ENCODE measurements at places on chromosomes 2 and 18. TPM values are rescaled to one million over a fixed set of nuclear protein-coding genes. Genes with fewer than 3 reads are reported as not detected.

- no peaks in the 10 kb centered on the region for H3K36me3 ChIP-seq
- H3K27me3 ChIP-seq, result no peaks in the 10 kb centered on the region
- H3K27ac ChIP-seq, result peak overlapping the region; percentile 85
- H3K4me3 ChIP-seq, result peak overlapping the region; percentile 83
- no peak for DNase-seq
Observed at GRCh38 chr2:112483042-112483473, 1.1 kb downstream of the TTL start.

GRCh38 chr2:178374865-178375264 is 76.1 kb downstream of the PRKRA start:
- no peak overlapping the region for H3K27ac ChIP-seq
- H3K4me1 ChIP-seq, result no peaks in the 10 kb centered on the region
- no peak overlapping the region for H3K4me3 ChIP-seq
- no peaks in the 10 kb centered on the region for H3K36me3 ChIP-seq
- no peak for DNase-seq

DNA sequence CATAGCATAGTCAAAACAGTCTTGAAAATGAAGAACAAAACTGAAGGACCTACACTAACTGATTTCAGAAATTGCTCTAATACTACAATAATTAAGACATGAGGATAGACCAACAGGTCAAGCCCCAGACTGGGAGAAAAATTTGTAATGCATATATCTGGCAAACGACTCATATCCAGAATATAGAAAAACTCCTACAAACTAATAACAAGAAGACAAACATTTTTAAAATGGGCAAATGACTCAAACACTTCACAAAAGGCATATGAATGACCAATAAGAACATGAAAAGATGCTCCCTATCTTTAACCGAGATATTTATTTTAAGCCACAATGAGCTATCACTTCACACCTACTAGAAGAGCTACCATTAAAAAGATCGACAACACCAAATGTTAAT is 14.2 kb downstream of the TGFBRAP1 start:
- DNase-seq, result no peak
- H3K27me3 ChIP-seq, result no peaks in the 10 kb centered on the region
- H3K27ac ChIP-seq, result no peak overlapping the region
- H3K4me1 ChIP-seq, result no peaks in the 10 kb centered on the region
- no peaks in the 10 kb centered on the region for H3K36me3 ChIP-seq

- no peak for DNase-seq
- H3K27ac ChIP-seq, result no peak overlapping the region
Observed at GRCh38 chr2:96702098-96702785, 37.6 kb downstream of the LMAN2L start.

DNA sequence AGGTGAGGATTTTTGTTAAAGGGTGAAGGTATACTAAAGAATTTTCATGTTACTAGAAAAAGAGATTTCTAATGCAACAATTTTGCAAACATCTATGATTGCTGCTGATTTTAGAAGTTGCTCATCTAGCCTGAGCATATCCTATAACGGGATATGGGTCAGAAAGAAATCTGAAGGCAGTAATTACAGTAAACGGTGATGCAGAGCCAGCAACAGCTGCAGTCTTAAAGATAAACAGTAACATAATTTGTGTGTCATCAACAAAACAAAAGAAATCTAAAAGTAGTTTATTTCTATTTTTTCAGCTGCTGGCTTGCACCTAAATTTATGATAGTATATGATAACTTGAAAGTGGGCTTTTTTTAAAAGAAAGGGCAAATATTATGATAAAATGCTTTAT is 215.7 kb downstream of the SLC4A10 start:
- no peak overlapping the region for H3K27ac ChIP-seq
- no peak for DNase-seq
- H3K4me1 ChIP-seq, result no peaks in the 10 kb centered on the region

DNA sequence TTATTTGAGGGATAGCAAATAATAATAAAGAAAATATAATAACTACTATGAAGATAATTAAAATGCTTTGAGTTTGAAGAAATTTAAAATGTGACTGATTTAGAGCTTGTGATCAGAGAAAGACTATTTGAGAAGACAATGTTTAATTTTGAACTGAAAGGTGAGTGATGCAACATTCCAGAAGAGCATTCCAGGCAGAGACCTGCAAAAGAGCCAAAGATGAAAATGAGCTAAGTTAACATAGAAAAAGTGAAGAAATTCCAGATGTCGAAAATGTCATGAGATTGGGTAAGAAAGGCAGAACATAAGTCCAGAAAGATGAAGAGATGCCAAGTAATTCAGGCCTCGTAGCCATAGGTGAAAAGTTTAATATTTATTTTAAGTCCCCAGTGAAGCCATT is 215.8 kb downstream of the FSIP2 start:
- no peak overlapping the region for H3K27ac ChIP-seq
- no peak overlapping the region for H3K4me3 ChIP-seq
- no peaks in the 10 kb centered on the region for H3K27me3 ChIP-seq
- H3K4me1 ChIP-seq, result no peaks in the 10 kb centered on the region
- no peak for DNase-seq

The SERPINB5 gene
- 0.55 TPM for total RNA-seq

The EVX2 gene
- not detected for total RNA-seq
